ENCODE measurements at places on chromosomes 11 and 22.

- no peak for DNase-seq
Measured at GRCh38 chr11:30583476-30584280, 2.5 kb downstream of the MPPED2 start.

DNA sequence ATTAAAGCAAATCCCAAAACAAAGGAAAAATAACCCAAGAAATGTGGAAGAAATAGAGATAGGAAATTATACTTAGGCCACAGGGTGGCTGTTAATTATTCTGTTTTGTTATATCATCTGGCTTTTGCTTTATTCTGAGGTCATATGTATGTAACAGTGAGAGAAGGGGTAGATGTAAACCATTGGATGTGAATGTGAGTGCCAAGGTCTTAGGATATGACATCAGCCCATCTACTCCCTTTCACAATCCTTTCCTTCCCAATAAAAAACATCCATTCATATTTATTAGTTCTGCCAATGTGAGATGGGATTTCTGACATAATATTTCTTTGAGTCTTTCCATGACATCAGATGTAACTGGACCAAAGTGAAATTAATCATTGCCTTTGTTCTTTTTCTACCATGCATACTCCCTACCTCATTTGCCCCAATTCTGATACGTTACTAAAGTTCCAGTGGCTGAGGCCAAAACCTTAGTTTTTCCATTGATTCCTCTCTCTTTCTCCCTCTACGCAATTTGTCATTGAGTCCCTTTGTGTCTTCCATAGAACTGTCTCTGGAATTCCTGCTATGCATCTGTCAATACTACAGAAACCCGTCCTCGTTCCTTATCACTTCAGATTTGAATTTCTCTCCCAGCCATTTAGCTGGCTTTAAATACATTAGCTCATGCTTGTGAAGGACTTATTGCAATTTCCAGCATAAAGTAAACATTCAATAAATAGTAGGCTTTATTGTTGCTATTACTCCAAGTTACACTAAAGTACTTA lies 170.3 kb downstream of the ARHGAP42 start:
- DNase-seq = no peak

DNA sequence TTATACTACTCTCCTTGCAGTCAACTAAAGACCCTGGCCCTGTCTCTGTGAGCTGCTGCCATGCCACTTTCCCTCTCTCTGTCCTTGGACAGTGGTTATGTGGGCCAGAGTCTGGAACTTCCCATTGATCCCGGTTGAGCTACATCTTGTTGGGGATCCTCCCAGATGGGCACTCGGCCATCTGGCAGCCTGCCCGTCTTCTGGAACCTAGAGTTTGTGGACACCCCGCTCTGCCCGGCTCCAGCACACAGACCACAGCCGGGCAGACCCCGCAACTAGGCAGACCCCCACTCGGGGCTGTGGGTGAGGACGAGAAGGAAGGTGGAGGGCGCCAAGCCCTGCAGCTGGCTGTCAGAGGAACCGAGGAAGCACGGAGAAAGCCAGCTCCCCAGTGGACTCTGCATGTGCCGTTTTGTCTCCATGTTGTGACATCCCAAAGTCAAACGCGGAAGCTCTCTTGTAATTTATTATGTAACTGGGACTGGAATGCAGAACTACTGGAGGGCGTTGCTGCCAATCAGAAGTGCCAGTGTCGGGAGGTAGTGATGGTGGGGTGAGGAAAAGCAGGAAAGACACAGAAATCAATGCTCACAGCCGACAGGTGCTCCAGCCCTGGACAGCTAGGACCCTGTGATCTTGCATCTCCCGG lies 207.7 kb downstream of the CEP164 start:
- no peak for DNase-seq

DNA sequence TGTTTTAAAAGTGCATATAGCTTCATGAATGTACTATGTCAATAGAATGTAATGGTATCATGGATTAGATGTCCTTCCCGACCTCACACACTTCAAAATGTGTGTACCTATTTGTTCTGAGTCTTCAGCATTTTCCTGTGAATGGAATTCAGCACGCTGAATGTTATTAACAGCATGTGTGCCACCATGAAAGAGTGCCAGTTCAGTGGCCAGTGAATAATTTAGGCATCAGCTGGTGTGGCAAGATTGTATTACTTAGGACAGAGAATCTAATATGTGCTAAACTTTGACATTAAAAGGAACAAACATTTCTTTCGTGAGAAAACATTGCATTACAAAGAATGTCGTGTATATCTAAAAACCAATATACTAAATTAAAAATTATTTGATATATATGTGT lies 46.4 kb downstream of the HIPK3 start:
- no peak for DNase-seq

- DNase-seq = no peak
Measured at GRCh38 chr22:43510281-43511070, 98.7 kb downstream of the MPPED1 start.

GRCh38 chr11:133943950-133944698 lies 12.6 kb downstream of the IGSF9B start:
- DNase-seq = no peak

GRCh38 chr11:114059278-114059983 lies at the start of gene ZBTB16:
ZBTB16 (plus strand) TSS chr11:114059711; CDS start chr11:114063301, 3,590 bp downstream.
- DNase-seq = peak; percentile 49

DNA sequence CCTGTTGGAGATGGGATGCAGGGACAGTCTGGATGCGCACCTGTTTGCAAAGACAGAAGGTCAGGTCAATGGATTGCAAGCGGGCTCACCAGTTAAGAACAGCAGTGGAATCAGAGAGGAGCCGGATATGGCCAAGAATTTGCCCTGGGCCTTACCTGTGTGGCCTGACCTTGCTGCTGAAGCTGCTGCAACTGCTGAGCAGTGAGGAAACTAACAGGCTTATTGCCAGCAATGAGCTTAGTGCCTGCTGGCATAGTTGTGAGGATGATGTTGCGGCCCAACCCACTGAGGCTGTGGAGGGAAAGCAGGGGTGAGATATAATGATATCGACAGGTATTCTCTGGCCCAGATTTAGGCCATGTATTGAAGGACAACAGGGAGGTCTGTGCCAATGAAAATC lies 30.6 kb downstream of the NFRKB start:
- DNase-seq = no peak

GRCh38 chr22:48320048-48320682 lies 1507.5 kb downstream of the BRD1 start:
- DNase-seq = no peak

DNA sequence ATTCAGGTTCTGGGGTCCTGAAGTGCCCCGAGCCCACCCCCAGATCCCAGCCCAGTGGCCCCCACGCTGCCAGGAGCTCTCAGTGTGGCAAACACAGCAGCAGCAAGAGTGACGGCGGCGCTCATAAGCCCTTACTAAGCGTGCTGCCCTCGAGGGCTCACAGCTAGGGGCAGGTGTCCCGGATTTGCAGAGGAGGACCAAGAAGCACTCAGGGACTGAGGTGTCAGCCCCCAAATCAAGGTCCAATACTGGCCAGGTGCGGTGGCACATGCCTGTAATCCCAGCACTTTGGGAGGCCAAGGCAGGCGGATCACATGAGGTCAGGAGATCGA lies 25.4 kb downstream of the CELSR1 start:
- DNase-seq = no peak

DNA sequence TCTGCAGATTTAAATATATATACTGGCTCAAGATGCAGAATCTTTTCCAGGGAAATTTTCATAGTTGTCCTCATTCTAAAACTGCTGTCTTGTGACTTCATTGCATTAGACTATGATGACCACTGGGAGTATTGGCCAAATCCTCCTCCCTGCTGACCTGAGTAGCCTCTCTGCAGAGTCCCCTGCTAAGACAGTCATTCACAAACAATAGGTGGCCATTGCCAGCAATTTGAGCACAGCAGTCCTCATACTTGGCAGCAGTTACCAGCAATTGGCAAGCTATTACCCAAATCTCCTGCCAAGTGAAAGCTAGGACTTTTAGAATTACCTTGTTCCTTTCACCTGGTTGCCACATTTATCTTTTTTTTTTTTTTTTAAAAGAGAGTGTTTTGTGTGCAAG lies 325.8 kb downstream of the FAT3 start:
- DNase-seq = no peak

GRCh38 chr11:18704698-18705097 lies 6.1 kb downstream of the TMEM86A start:
- DNase-seq = no peak

DNA sequence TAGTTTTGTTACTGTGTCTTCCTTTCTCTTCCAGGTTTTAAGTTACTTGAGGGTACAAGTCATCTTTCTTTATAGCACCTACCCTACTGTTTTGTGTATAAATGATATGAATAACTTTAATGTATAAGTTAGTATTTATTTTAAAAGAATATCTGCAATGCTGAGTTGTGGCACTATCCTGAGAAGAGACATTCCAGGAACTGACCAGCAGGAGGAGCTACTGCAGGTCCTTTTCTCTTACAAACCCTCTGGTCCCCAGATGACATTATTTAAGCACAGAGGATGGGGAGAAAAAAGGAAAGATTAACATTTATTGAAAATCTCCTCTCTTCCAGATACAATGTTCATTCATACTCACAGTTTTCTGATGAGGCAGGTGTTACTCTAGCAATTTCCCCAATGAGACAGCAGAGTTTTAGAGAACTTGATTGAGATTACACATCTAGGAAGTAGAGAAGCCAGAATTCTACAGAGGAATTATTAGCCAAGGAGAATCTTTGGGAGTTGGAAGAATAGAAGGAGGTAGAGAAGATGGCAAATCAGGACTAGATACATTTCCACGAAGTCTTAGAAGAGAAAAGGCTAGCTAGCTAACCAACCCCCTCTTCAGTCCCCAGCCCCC lies 541.2 kb upstream of the API5 start:
- DNase-seq = peak; percentile 2

DNA sequence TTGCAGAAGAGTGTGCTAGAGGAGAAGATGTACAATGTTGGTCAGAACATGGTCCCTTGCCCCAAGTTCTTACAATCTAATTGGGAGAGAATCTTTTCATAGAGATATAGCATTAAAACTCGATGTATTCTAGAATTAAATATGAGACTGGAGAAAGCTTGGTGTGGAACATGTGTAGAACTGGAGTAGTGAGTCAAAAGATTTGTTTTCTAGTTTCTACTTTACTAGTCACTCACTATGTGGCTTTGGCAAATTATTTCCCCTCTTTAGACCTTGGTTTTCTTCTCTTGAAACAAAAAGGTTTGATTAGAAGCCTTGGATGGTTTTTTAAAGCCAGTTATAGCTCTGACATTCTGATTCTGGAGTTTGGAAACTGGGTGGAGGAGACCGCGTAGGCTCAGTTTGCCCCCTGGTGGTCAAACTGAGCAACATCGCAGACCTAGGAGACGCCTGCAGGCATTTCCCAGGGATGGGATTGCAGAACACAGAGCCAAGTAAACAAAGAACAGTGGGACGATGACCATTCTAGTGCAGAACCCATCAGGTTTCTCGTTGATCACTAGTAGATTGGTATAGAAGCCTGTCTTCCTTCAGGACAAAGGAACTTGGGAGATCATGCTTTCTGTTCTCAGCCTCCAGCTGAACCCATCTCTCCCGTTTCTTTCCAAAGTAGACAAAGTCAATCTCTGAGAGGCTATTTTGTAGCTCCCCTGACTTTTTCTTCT lies 8.5 kb upstream of the CHRDL2 start:
- DNase-seq = peak; percentile 52

GRCh38 chr11:117918366-117919255 lies 10.6 kb downstream of the TMPRSS13 start:
- DNase-seq = no peak

- no peak for DNase-seq
Measured at GRCh38 chr11:3894128-3894731, 38.8 kb downstream of the STIM1 start.

GRCh38 chr22:36541831-36542411 lies 13.0 kb upstream of the EIF3D start:
- peak; percentile 70 for DNase-seq

DNA sequence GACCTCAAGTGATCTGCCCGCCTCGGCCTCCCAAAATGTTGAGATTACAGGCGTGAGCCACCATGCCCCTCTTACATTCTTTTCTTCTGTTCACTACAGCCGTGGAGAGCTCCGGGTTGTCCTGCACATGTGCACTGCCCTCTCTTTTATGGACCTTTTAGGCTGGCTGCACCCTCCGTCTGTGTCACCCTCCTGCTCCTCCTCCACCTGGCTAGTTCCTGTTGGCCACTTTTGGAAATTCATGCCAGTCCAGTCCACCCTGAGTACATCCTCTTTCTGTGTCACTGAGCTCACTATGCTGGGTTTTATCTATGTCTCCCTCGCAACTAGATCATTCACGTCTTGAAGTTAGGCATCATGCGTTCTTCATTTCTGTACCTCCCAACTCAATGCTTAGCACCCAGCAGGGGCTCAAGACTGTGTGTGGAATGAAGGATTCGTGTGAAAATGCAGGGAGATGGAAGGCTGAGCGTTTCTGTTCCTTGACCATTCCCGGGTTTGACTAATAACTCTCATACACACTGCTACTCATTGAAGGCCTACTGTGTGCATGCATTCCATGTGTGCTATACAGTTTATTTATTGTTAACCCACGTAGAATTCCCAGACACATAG lies 60.6 kb downstream of the PTPRJ start:
- DNase-seq = no peak

DNA sequence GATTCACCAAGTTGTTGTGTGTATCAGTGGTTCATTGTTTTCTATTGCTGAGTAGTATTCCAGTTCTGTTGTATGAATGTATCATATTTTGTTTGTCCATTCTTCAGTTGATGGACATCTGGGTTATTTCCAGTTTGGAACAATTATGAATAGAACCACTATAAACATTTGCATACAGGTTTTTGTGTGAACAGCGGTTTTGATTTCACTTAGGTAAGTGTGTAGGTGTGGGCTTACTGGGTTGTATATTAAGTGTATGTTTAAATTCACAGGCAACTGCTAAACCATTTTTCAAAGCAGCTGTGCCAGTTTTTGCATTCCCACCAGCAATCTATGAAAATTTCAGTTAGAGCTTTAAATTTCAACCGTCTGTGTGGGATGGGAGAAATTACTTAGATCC lies 217.8 kb downstream of the NELL1 start:
- DNase-seq = no peak

GRCh38 chr22:48603621-48604320 lies 1223.9 kb downstream of the BRD1 start:
- no peak for DNase-seq

DNA sequence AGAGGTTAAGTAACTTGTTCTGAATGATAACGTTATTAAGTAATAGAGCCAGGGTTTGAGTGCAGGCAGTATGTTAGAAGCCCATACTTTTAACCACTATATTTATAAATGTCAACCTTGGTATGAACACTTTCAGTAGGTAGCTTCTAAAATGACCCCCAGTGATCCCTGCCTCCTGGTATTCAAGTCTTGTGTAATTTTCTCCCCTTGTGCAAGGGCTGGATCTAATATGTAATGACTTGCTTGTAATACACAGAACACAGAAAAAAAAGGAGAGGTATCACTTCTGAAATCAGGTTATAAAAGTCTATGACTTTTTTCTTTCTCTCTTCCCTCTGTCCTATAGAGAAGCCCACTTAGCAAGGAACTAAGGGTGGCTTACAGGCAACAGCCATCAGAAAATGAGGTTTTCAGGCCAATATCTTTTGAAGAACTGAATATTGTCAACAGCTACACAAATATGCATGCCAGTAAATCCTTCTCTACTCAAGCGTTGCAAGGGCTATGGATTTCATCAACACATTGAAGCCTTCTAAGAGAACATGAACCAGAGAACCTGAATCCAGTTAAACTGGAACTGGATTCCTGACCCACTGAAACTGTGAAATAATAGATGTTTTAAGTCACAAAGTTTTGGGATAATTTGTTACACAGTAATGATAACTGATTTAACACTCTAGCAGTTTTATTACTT lies 712.3 kb downstream of the METTL15 start:
- no peak for DNase-seq
